ENCODE measurements at places on chromosomes 5 and 9.
A peak's percentile ranks its signal among the peaks of the same experiment; 100 is the strongest.

- no peak for DNase-seq
These were observed 957.8 kb upstream of the CTNND2 start for GRCh38 chr5:12861886-12862654.

GRCh38 chr9:37426846-37427245, 4.3 kb downstream of the GRHPR start:
- no peak for DNase-seq

DNA sequence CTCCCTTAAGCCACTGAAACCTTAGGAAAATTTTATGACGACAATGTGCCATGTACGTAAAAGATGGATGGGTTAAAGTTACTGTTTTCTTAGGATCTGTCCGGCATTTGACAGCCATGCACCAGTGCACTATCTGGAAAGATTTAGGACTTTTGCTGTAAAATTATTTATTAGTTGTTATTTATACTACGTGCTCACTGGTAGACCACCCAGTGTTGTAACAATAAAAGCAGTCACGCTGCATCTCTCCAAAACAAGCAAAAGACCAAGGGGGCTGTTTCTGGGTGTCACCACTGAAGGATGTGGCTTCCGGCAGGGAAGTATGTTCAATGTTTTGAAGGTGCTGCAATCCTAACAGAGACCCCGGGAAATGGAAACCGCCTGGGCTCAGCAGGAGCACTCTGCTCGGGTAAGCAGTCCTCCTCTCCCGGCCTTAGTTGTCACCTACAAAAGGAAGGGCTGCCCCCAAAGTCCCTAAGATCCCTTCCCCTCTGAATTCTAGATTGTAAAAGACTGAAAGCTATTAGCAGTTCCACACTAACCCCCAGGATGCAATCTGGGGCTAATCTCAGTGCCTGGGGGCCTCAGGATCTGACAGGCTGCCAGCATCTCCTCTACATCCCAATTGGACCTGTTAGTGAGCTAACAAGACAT, 38.6 kb downstream of the SAXO1 start:
- DNase-seq = no peak

GRCh38 chr5:59569608-59570334, 323.8 kb downstream of the PDE4D start:
- no peak for DNase-seq

DNA sequence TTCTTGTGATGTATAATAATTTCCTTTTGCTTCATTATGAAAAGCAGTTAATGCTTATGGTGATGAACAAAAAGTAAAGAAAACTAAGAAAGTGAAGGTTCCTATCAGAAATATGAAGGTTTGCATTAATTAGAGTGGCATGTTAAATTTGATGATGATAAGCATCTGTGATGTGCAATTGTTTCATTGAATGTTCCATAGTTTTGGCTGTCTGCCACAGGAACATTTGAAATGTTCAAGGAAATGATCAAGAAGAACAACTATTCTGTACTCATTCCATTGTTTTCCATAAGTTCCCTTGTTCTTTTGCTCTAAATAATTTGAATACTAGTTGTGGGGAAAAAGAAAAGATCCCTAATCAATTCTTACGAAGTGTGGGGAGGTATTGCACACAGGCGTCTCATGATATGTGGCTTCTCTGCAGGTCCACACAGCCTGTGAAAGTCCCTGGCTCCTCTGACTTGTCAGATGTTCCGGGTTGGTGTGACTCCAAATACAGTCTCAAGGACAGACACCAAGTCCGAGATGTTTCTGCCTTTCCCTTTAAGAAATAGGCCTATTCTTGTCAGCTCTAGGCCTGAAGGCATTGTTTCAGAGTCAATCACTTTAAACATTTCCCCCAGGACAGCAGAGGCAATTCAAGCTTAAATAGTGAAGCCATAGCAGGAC, 152.6 kb upstream of the MAST4 start:
- DNase-seq = no peak

- no peak for DNase-seq
These were observed 31.8 kb upstream of the PWWP2A start for GRCh38 chr5:160151017-160151416.

DNA sequence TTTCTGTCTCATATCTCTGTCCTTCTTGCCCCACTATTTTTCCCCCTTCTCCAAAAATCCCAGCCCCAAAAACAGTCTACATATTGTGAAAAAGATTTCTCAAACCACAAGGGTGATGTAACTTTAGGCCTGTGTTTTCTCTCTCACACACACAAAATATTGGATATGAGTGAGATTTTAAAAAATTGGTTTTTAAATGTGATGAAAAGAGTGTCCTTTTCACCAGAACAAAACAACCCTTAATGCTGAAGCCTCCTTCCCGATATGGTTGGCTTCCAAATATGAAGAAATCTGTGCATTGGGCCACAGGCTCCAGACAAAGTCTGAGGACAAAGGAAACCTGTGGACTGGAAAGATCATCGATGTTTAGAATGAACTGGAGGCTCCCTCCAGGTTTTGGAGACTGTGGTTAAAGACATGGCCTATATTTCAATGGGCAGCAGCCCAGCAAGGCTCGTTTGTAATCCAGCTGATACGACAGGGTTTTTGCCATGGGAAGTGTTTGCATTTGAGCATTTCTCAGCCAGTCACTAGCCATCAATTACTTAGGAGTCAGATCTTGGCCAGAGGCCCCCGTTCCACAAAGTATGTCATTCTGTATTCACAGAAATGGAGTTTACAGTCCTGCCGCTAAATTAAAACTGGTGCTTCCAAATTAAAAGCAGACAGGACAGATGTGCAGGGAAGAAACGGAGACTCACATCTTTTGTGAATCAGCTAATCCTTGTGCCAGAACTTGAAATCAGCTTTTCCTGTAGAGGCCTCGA, 546.3 kb downstream of the EBF1 start:
- DNase-seq = no peak

DNA sequence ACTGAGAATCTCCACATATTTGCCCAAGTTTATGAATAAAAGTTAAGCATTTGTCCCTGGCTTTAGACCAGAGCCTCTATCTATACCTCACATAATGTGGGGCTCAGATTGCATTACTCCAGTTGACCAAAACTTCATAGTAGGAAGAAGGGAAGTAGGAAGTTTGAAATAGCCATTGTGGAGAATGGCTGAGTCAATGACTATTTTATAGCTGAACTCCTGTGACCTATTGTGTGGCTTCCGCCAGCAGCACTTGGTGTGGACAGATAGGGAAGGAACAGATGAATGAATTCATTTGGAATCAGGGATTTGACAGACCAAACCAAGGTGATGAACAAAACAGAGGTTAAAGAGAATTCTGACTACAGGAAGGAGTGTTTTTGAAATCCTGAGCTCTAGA, 92.9 kb upstream of the LPAR1 start:
- DNase-seq = no peak

- DNase-seq = no peak
These were observed 13.3 kb upstream of the UBE2QL1 start for GRCh38 chr5:6435356-6435755.

- DNase-seq = no peak
These were observed 37.5 kb upstream of the GFPT2 start for GRCh38 chr5:180390441-180391190.

- peak; percentile 73 for DNase-seq
These were observed 36.4 kb downstream of the ZNF366 start for GRCh38 chr5:72470826-72471225.

DNA sequence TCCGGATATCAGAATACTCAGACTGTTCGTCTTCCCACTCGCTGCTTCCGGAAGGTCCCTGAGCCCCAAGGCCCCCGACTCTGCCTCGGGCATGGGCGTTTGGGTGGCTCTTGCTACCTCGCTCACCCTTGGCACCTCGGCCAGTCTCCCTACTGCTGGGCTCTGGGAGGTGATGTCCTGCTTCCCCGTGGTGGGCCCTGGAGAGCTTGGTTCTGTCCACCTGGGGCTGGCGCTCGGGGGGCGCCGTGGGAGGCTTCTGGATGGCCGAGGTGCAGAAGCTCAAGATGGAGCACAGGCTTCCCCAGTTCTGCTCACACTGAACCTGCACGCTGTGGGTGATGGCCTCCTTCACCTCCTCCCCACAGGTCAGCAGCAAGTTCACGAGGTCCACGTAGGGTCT, 10.4 kb downstream of the STC2 start:
- DNase-seq = no peak

GRCh38 chr5:104556957-104557356, 994.4 kb upstream of the NUDT12 start:
- no peak for DNase-seq

- DNase-seq = no peak
These were observed 42.4 kb upstream of the PHYKPL start for GRCh38 chr5:178274781-178275537.

DNA sequence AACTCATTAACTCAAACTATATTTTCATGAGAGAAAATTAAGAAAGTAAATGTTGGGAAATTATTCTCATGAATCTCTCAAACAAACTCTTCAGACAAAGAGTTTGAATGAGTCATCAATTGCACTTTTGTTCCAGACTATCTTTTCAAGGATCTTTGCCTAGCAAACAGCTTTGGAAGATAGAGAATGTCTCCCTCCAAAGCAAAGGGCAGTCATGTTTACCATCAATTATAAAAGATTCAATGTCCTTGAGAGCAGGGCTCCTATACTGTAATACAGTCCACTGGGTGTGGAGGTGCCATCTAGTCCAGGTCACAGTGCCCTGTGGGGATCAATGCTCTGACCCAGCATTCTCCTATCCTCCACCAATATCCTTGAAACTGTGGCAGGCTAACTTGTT, 1429.3 kb downstream of the EFNA5 start:
- no peak for DNase-seq

- no peak for DNase-seq
These were observed 30.9 kb downstream of the NTNG2 start for GRCh38 chr9:132192728-132193127.
